ENCODE measurements at places on chromosomes 5 and 9. TPM values are rescaled to one million over a fixed set of nuclear protein-coding genes. Genes with fewer than 3 reads are reported as not detected.

GRCh38 chr5:17312358-17312757 lies 94.9 kb downstream of the BASP1 start:
- DNase-seq, result no peak

DNA sequence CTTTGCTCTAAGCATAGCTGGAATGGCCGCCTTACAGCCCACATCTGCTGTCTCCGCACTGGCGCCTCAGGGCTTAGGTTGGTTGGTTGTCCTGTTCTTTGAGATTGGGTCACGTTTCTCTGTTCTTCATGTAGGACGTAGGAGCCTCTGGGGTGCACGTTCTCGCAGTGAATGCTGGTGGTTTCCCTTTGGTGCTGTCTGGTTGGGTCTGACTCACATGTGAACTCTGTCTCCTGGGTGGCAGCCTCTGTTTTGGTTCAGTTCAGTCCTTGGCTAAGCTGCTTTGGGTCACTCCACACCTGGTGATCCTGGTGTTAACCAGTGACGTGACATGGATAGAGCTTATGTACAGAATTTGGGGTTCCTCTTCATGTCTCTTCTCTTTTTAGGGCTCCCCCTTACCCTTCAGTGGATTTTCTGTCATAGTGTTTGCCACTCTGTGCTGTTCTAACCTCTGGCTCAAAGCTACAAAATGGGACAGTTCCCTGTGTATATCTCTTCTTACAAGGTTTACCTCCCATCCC lies 12.6 kb upstream of the LPCAT1 start:
- DNase-seq, result no peak

The TICAM2 gene
- total RNA-seq, result 4.5 TPM

GRCh38 chr5:179974946-179975712 lies 67.4 kb upstream of the TBC1D9B start:
- DNase-seq, result peak; percentile 52

GRCh38 chr9:89436326-89436725 lies 61.6 kb downstream of the SEMA4D start:
- DNase-seq, result no peak

GRCh38 chr9:72733895-72734294 lies 212.5 kb downstream of the TMC1 start:
- no peak for DNase-seq

GRCh38 chr5:144368556-144368955 lies 197.9 kb downstream of the KCTD16 start:
- DNase-seq, result no peak

The IL13 gene
- total RNA-seq, result not detected

DNA sequence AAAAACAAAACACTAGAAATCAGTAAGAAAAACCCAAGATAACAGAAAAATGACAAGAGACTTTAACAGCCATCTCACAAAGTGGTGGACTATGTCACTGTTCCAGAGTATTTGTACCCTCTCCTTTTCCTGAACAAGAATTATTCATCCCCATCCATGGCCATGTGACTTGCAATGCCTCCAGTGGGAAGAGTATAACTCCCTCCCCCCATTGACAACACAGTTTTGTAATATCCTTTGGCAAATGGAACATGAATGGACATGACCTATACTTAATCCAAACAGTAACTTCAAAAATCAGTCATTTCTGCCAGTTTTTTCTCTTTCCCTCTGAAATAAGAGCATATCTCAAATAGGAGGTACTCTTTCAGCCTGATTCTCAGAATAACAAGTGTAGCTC lies 33.9 kb downstream of the PTBP3 start:
- DNase-seq, result no peak

The SLC1A1 gene
- 2.5 TPM for total RNA-seq

DNA sequence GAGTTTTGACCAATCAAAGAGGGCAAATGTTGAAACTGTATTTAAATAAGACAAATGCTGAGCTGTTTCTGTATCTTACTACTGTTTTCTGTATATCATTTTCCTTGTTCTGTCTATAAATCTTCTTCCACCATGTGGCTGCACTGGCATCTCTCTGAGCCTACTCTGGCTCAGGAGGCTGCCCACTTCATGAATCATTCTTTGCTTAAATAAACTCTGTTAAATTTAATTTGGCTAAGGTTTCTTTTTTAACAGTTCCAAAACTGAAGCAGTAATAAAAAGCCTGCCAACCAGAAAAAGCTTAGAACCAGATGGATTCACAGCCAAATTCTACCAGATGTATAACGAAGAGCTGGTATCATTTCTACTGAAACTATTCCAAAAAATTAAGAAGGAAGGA lies 40.2 kb upstream of the TAS2R1 start:
- DNase-seq, result peak; percentile 55

GRCh38 chr9:113485761-113486115 lies 22.2 kb downstream of the RGS3 start:
- DNase-seq, result no peak

Data from H4 (cell line).